ENCODE measurements at places on chromosomes 2 and 18. TPM values are rescaled to one million over a fixed set of nuclear protein-coding genes. Genes with fewer than 3 reads are reported as not detected.

Gene TDRD15
- total RNA-seq: 0.02 TPM

DNA sequence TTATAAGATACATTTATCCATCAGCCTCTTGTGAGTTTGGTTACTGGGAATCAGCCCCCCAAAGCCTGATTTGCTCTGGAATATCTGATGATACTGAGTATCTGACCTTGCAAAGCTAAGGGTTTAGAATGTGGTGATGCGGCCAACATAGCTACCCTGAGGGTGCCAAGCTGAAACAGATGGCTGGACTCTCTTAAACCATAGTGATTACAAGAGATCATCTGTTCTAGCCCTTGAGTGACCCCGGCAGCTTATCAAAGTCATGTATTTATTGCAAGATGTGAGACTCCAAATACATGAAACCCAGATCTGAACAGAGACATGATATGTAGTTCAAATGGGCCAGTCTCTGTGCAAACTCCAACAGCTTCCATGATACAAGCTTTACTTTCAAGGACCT lies 78.2 kb upstream of the CABLES1 start:
- DNase-seq: no peak

Gene IL37
- total RNA-seq: not detected

- DNase-seq: no peak
These were observed 253.5 kb upstream of the TRIB2 start for GRCh38 chr2:12463189-12463588.

DNA sequence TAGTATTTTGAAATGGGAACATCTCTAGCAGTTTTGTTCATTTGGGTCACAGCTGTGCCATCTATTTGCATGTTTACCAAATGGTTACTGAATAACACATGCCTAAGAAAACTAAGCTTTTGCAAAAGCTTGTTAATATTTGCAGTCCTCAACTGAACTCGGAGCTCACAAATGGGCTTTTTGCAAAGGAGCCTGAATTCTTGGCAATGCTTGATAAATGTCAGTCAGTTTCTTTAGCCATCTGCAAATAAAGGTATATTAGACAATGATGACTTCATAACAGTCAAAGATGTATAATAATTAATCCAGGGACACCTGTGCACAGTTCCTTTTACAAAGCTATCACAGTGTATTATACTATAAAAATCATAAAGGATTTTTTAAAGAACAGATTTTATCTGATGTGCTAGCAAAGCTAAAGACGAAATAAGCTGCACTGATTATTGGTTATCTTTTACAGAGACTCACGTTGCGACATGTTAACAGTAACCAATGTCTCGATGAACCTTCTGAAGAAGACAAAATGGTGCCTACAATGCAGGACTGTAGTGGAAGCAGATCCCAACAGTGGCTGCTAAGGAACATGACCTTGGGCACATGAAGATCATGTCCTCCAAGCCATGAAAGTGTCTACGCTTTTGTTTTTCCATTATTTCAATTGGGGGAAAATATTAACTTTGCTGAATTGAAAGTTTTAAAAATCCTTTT lies 248.4 kb upstream of the KCNJ3 start:
- no peak for DNase-seq

Gene GPBAR1
- total RNA-seq: 0.19 TPM

DNA sequence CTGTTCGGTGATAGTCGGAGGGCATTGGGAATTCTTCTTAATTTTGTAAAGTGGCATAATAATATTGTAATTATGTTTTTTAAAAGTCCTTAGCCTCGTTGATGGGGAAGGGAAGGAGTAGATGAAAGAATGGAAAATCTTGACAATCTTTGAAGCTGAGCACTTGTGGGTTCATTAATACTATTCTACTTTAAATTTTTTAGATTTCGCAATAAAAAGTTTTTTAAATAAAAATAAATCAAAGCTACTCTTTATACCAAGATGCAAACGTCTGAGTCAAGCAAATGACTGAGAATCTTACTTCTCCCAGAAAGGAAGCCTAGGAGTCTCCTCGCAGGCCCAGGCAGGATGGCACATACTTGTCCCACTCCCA lies 98.5 kb upstream of the GPR45 start:
- DNase-seq: no peak

DNA sequence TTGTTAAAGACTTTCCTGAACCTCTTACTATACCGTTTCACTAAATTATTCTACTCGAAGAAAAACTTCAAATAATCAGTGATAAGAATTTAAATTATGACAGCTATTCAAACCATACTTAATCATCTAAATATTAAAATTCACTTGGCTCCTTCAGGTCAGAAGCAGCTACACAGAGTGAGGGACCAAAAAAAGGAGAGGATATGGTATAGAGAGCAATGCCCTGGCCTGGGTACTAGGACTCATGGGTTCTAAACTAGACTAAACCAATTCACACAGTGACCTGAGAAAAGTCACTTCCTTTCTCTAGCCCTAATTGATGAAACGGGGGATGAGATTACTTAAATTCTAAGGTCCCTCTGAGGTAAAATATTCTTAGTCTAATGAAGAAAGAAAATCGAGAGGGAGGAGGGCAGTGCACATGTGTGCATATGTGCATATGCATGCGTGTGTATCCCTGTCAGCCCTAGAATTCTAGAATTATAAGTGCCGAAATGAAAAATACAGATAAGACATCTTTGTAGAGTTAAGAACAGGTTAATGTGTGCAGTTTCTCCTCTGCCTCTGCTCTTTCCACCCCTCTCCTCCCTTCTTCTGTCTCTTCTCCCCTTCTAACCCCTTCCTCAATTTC lies 11.2 kb downstream of the STRN start:
- no peak for DNase-seq

Gene EFHD1
- 0.61 TPM for total RNA-seq
